ENCODE measurements at places on chromosomes 3 and 15.

DNA sequence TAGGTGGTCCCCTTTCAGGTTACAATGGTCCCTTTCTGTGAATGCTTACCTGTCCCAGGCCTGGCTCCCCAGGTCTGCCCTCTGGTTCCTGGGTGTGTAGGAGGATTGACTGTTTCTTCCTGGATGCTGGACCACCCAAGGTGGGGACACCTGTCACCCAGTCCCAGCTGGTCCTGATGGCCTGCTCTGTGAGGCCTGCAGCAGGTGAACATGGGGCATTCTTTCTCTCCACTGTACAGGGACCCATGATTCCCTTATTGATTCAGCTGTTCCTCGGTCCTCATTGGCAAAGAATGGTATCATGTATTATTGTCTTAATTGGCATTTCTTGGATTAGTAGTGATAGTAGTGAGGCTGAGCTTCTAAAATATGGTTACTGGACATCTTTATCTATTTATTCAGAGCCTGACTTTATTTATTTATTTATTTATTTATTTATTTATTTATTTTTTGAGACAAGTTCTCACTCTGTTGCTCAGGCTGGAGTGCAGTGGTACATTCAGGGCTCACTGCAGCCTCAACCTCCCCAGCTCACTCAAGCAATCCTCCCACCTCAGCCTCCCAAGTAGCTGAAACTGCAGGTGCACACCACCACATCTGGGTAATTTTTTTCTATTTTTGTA, 8.8 kb upstream of the DNAJA4 start:
- DNase-seq: no peak

DNA sequence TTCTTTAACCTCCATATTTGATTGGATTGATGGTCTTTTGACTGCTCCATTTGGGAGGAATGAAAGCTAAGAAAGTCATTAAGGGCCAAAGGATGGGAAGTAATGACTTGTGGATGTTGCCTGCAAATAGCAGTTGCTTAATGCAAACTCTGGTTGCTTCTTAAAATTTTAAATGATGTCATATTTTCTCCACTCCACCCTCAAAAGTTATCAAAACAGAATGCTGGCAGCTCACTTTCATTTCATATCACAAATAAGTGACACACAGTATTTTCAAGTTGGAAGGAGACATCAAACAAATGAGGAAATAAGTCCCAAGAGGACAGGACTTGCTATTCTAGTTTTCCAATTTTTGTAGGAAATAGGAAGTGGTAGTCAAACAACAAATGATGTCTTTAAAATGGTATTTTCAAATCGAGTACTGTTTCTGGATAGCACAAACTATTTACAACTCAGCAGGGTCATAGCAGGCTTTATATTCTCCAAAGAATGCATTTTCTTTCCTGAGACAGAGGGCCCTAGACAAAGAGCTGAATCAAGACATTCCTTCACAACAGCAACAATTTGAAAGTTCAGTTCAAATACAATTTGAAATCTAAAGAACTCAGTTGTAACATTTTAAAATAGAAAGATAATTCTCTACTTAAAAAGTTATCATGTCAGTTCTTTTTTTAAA, 165.1 kb upstream of the UBE2E1 start:
- no peak for DNase-seq

DNA sequence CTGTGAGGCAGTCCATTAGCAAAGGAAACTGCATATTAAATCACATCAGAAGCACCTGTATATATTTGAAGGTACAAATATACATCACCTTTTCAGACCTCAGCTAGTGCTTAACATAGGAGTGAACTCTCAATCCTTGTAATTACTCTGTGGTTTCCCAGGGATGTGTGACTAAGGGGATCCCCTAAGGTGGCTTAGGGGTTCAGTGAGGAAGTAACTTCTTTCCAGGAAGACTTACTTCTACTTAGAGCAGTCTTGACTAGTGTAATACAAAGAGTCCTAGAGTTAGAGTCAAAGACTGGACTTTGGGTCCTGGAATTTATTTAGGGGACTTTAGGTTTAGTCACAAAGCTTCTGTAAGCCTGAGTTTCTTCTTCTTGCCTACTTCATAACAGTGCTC, 8.7 kb upstream of the SUMF1 start:
- DNase-seq: no peak

DNA sequence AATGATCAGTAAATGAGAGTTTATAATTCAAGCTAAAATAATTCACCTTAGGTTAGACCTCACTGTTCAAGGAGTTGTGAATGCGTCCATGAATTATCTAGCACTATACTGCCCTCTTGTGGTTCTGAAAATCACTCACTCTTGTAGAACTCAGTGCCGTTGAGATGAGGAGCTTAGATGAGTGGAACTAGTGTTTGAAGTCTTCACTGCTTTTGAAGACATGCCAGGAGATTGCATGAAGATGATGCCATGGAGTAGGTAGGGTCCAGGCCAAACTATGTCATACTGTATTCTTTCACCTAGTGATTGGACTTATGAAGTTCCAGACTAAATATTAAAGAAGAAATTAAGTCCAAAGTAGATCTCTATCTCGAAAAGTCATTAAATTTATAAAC, 28.8 kb downstream of the LYSMD4 start:
- DNase-seq: no peak

DNA sequence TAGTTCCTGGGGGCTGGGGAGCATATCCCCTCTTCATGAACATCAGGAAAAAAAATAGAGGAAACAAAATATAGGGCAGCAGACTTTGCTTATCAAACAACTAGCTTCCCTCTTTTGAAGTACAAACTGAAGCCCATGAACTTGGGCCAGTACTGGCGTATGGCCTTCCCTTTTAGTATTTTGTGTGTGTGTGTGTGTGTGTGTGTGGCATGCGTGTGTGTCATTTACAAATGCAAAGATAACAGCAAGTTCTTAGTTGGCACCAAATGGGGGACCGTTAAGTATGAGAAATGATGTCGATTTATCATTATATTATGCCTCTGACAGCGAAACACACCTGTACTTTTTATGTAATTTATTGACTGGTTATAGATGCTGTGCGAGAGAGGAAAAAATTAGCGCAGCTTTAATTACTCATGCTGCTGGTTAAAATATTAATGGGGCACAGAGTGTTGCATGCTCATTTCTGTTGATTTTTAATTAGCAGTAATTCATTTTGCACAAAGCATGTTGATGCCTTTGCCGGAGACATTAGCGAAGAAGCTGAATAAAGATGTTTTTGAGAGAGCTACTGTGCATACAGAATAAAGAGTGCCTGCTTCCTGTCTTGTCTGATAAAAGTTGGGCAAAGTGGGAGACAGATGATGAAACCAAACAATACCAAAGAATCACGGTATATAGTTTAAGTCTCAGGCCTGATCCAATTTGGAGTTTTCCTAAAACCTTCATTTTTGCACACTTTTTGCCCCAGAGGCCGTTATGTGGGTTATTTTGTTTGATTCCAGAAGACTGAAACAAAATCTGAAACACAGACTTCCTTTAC, 297.1 kb downstream of the SATB1 start:
- DNase-seq: no peak

- DNase-seq: no peak
These were observed 72.3 kb upstream of the PIAS1 start for GRCh38 chr15:67981848-67982247.

- no peak for DNase-seq
These were observed 44.7 kb downstream of the GOLIM4 start for GRCh38 chr3:168051070-168051469.

- no peak for DNase-seq
These were observed 16.4 kb downstream of the MAPKAPK3 start for GRCh38 chr3:50633230-50633790.

DNA sequence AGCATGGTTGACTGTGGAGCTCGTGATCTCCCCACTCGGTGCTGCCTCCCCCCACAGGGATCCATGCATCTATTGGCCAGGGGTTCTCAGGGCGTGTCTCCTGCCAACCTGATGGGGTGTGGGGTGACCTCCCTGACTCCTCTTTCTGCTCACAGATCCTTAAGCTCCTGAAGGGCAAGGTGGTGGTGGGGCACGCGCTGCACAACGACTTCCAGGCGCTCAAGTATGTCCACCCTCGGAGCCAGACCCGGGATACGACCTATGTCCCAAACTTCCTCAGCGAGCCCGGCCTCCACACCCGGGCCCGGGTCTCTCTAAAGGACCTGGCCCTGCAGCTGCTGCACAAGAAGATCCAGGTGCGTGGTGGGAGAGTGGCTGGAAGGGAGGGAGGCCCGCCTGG, 7.9 kb downstream of the AEN start:
- no peak for DNase-seq

DNA sequence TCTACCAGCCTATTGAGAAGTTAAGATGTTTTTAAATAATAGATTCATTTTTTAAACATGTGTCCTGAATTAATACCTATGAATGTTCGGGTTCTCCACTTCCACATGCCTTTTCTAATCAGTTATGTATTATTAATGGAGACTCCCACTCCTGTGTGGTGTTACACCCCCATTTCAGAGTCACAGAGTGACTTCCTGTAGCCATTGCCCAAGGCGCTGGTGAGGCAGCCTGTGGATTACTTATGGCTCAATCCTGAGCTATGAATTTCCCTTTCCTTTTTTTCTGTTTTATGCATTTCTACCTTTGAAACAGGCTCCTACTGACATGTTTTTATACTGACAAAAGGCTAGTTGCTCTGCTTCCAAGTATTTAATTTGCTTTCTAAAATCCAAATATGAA, 162.3 kb downstream of the GABRG3 start:
- no peak for DNase-seq

DNA sequence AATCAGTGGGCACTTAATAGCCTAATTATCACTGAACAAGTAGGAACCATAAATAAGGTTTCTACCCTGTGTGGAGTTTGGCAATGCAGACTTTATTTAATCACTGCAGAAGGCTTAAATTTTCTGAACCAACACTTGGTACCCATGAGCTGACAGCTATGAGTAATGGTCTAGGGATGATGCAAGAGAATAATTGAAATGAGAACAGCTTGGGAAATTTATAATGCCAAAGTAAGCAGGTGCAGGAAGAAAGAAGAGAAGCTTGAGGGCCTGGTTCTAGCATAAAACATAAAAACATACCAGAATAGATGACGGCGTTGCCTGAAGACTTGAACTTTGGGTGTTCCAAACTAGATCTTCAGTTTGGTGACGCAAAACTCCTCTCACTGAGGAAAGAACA, 67.0 kb downstream of the IMPG2 start:
- DNase-seq: no peak

- no peak for DNase-seq
These were observed 122.7 kb upstream of the RASGRP1 start for GRCh38 chr15:38687340-38687739.

DNA sequence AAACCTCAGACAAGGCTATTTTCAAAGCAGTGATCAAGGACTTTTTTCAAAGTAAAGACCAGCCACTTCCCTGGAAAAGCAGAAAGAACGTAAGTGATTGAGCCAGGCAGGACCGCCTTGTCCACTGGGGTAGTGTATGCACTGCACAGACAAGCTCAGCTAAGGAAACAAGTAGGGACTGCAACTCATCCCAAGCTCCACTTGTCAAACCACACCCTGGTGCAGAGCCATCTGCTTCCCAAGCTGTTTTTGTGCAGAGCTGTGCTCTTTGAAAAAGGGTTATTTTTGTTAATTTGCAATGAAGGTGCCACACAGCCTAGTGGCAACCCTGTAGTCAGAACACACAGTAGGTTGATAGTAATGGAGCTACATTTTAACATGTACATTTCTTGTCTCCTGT, 193.3 kb downstream of the ADAMTS9 start:
- DNase-seq: no peak

DNA sequence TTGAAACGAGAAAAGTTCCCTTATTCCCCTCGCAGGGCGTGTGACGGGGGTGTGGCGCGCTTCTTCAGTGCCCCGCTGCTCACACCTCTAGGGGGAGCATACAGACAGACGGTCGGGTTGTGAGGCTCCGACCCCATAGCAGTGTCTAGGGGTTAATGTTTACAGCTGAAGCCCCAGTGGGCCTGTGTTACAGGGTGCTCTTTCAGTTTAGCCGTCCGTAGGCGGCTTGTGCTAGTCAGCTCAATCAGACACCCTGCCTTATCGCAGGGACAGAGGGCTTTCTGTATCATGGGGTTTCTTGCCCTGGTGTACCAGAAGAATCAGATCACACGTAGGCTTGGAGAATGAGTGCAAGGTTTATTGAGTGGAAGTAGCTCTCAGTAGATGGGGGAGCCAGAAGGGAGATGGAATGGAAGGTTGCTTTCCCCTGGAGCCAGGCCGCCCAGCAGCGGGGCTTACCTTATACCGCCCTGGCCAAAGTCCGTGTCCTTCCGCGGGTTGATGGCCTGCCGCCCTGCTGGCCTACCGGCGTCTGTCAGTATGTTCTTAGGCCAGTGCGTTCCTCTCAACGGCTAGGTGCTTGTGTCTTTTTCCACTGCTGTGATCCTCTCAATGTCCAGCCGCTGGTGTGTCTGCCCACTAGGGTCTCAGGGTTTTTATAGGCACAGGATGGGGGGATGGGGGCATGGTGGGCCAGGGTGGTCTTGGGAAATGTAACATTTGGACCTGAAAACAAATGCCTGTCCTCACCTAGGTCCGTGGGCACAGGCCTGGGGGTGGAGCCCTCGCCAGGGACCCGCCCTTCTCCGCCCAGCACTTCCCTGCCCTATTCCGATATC, 32.2 kb upstream of the ACP3 start:
- no peak for DNase-seq

DNA sequence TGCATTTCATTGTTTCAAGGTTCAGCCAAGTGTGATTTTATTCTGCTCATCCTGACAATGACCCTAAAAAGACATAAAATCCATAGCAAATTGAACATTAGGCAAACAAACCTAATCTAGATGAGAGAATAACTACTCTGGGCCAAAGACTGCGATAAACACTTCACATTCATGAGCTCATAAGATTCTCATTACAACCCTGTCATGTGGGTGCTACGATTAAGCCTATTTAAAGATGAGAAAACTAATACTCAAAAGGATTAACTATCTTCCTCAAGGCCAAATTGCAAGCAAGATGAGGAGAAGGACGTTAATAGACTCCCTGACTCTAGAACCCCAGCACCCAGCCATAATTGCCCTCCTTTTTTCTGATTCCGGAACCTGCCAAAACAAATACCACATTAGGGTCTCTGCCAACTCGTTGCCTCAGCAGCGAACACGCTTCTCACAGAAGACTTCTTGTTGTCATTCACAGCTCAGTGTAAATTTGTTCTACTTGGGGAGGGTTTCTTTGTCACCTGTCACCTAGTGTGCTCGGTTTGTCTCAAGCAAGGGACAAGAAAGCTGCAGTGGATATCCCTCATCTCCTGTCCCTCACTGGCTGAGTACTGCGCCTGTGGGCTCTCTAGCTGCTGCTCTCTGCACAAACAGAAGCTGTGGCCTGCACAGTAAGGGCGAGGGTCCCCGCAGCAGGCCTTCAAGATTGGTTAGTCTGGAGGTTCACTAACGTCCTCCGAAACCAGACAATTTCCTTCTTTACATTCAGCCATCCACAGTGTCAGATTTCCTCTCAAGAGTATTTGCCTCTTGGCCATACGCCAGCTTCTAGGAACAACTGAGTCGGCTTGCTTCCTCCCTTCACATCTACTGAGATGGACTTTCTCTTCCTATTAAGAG, 200.0 kb upstream of the UBE2E2 start:
- no peak for DNase-seq

- no peak for DNase-seq
These were observed 35.9 kb upstream of the DIPK2A start for GRCh38 chr3:143935678-143936077.

DNA sequence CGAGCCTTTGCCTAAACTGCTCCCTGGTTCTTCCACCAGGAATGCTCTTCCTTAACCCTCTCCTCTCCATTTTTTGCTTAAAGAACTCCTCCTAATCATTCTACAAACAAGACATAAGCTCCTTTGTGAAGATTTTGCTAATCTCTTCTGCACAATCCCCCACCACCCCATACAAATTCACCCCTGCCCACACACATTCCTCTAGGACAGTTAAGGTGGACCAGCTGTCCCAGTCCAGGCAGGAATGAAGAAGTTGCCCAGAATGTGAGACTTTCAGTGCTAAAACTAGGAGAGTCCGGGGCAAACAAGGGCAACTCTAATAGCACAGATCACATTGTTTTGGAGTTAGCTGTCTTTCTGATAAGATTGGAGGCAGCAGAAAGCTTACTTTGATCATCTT, 13.9 kb upstream of the FAM174B start:
- DNase-seq: no peak
